ENCODE measurements at places on chromosomes 1 and 21.
A peak's percentile ranks its signal among the peaks of the same experiment; 100 is the strongest.

DNA sequence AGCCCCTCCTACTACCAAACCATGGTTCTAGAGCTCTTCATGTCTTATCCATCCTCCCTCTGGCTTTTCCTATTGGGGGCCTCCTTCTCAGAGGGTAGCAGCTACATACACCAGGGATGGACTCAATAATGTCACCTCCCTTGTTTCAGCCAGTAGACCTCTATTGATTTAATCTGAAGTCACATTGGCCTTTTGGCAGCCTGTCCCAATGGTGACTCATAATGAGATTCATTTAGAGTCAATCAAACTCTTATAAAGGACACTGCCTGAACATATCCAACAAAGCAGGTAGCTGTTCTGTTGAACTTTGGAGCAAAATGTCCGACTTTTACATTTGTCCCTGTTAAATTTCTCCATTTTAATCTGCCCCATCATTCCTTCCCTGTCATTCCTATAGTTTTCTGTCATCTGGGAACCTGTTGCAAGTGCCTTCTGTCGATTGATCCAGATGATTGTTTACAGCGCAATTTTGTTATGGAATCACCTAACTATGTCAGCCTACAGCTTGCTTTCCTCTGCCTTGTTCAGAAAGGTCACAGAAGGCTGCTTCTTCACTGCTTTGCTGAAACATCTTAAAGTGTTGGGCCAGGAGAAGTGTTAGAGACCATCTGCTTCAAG lies 105.9 kb downstream of the ETS2 start:
- ATAC-seq: no peak

DNA sequence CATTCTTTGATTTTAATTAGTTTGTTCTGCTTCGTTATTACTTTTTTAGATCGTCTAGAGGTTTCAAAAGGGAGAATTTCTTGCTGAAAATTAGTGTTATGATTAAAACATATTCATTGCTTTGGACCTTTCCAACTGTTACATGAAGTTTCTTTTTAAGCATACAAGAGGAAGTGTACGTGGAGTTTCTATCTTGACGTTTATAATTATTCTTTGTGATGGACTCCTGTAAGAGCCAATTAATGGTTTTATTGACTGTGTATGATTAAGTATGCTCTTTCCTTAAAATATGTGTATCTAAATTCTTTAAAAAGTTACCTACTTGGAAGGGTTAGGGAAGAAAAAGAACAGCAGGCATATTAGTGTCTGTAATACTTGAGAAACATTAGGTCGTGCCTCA lies 37.8 kb downstream of the SPEN start:
- ATAC-seq: no peak

GRCh38 chr1:214107322-214108096 lies 119.7 kb downstream of the PROX1 start:
- ATAC-seq: no peak

GRCh38 chr1:94543001-94543400 lies 1.4 kb upstream of the F3 start:
- no peak for ATAC-seq

GRCh38 chr21:16569679-16570078 lies 839.9 kb downstream of the USP25 start:
- no peak for ATAC-seq

DNA sequence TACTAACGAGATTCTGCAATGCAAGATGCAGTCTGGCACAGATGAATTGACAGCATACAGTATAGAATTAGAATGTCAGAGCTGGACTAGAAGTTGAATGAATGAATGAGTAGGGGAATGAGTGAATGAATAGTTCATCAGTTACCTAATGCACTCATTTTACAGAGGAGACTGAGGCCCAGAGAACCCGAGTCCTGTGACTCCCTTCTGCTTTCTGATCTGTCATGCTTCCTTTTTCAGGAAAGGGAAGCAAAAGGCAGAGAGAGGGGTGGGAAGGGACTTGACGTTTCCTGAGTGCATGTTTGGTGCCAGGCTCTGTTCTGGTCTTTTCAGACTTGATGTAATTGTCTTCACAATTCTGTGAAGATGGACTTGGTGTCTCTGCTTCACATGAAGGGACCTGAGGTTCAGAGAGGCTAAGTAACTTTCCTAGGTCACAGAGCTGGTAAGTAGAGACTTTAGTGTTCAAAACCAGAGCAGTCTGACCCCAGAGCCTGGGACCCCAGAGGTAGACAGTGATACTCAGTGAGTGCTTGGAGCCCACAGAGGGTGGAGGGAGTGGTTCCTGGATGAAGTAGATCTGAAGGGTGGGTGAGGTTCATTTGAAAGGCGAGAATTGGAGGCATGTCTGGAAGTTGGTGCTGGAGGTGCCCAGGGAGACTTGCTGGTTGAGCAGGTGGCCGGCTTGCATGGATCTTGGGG lies 8.0 kb upstream of the MEX3A start:
- ATAC-seq: no peak

GRCh38 chr21:41318218-41318617 lies 1.6 kb downstream of the FAM3B start:
- ATAC-seq: no peak

- ATAC-seq: no peak
Measured at GRCh38 chr1:6288665-6289064, 27.8 kb upstream of the GPR153 start.

GRCh38 chr1:30957560-30958222 lies 49.1 kb upstream of the SDC3 start:
- ATAC-seq: peak; percentile 59

DNA sequence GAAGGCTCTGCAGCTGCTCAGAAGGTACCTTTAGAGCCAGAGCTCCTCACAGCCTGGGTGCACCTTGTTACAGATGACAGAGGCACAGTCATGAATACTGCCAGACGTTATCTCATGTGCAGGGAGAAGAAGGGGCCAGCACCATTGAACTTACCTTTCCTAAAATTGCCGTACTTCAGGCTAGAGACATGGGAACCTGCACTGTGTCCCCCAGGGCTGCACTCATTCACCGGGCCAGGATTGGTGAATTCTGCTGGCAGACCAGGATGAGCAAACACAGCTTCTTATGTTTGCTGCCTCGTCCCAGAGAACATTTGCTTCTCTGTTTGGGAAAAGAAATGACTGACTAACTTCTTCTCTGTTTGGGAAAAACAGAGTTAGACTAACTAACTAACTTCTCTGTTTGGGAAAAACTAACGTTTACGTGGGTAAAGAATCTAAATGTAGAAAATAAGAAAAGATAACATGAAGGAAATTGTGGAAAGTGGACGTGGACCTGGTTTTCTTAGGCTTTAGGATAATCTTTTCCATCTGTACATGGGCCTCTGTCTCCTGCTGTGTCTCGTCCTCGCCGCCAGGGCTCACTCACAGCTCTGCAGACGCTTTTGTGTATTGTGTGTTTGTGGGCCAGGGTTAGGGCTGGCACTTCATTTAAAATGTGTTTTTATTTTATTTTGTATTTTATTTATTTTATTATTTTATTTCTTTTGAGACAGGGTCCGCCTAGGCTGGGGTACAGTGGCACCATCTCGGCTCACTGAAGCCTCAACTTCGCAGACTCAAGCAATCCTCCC lies 9.9 kb downstream of the OBSCN start:
- no peak for ATAC-seq

DNA sequence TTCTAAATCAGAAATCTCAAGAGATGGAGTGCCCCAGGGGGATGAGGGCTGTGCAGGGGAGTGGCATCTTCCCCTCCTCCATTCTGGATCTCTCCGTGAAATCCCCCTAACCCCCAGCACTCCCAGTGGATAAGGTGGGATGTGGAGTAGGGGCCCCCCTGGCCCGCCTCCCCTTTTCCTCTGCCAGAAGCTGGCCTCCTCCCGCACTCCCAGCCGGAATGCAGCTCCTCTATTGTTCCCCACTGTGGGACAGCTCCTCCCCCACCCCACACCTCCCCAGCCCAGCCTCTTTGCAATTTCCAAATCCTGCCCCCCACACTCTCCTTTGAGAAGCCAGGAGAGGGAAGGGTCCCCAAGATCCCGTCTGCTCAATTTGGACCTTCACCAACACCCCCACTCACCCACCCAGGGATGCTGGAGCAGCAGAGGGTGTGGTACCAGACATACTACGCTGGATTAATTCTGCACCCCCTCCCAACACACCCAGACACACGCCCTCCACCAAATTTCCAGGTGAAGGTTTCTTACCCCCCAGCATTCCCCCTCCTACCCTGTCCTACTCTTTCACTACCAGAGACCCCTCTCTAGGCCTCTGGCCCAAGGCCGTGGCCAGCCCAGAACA lies 1.9 kb downstream of the MEX3A start:
- no peak for ATAC-seq

GRCh38 chr1:14339288-14339687 lies 259.2 kb upstream of the KAZN start:
- no peak for ATAC-seq

- ATAC-seq: no peak
Measured at GRCh38 chr1:61102041-61102440, 19.7 kb downstream of the NFIA start.

- no peak for ATAC-seq
Measured at GRCh38 chr1:183986941-183987340, 50.6 kb downstream of the COLGALT2 start.

- ATAC-seq: no peak
Measured at GRCh38 chr1:162868972-162869371, 8.0 kb upstream of the CCDC190 start.

GRCh38 chr1:154969860-154970452 lies 591 bp downstream of the SHC1 start:
- ATAC-seq: no peak

DNA sequence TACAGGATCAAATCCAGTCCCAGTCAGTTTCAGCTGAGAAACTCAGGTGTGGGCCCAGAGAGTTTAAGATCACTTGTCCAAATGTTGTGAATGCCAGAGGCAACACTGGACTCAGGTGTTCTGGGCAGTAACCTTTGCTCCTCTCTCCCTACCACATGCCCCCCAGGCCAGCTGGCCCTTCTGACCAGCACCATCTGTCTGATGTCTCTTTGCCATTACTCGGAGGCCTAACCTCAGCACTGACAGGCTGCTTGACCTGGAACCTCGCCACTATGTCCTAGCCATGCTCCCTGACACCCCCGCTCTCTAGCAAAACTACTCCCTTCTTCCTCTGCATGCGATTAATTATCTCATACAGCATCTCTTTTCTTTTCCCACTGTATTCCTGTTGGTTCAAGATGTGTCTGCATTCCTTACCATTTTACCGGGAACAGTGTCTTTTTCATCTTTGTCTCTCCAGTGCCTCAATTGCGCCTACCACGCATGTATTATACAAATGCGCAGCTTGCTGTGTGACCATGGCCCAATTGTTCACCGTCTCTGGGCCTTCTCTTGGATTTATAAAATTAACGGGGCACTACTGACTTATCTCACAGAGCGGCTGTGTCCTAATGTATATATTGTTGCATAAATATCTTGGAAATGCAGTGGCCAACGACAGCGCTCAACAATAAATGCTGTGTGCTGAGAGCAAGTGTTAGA lies 159.5 kb upstream of the IRF2BP2 start:
- ATAC-seq: no peak

DNA sequence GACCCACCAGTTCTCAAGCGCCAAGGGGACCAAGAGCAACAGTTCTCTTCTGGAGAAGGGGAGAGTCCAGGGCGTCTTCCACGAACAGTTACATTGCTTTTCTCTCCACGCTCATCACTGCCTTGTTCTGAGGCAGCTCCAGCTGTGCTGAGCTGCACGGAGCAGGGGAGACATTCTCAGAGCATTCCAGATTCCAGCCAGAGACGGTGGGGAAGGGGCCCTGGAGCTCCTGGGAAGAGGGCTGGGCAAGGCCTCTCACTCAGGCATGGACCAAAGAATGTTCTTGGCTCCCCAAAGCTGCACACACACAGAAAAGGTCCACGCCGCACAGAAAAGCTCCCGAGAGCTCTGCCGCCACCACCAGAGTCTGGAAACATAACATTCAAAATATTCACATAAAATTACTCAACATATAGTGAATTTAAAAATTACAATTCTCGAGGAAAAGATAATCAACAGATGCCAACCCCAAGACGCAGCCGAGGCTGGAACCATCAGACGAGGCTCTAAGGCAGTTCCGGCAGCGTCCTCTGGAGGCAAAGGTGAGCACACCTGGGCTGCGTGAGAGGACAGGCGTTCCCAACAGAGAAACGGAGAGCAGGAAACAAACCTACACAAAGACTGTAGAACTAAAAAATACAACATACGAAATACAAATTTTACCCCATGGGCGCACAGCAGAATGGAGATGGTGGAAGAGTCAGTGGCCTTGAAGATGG lies 40.5 kb downstream of the UBE2G2 start:
- no peak for ATAC-seq

- ATAC-seq: no peak
Measured at GRCh38 chr21:17071093-17071492, 441.8 kb upstream of the CXADR start.

- no peak for ATAC-seq
Measured at GRCh38 chr21:33789697-33790096, 125.9 kb downstream of the ATP5PO start.

Measured in activated T-helper 17 cell treated with anti-CD3 and anti-CD28 coated beads, Interleukin-2, amount 50 U/mL, for 72 hours (primary cell).